ENCODE measurements at places on chromosomes 1 and 21.

GRCh38 chr21:37395961-37396360 is 29.4 kb downstream of the DYRK1A start:
- DNase-seq = no peak

GRCh38 chr1:61082311-61083012 is at the start of gene NFIA:
Gene NFIA, plus strand, starts transcription at chr1:61082561.
- no peak for DNase-seq

DNA sequence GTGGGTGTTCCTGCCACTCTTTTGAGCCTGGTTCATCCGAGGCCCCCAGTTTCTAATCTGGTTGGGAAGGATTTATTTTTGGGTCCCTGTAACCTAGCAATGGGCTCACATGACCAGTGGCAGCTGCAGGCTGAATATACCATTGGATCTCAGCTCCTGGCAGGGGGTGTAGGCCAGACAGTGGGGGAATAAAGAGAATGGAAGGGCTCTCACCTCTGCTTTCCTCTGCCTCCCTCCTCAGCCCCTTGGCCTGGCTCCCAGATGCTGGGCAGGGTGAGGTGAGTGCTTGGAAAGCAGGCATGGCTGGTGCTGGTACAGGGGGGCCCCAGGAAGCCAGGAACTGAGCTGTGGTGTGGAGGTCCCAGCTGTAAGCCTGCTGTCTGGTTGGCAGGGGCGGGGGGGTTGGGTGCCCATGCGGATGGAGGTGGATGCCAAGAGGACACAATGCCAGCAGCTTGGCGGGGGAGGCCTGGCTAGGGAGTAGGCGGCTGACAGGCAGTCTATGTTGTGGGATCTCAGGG is 3.6 kb upstream of the GPR61 start:
- DNase-seq = no peak

DNA sequence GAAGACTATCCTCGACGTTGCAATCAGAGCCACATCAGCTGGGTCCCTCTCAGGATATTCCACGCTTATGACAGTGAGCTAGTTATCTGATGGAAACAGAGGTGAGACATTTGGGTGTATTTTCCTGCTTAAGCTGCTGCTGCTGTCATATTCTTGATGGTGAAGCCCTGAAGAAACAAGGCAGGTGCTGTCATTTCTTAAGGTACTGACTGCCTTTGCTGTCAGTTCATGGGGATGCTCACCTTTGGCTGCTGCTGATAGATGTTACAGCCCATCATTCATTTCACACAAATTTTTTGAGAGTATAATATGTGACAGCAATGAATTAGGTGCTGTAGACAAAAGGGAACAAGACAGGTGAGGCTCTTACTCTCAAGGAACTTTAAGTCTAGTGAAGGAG is 577.4 kb downstream of the LMO4 start:
- no peak for DNase-seq

- no peak for DNase-seq
Observed at GRCh38 chr1:79815115-79815514, 808.6 kb upstream of the ADGRL4 start.

DNA sequence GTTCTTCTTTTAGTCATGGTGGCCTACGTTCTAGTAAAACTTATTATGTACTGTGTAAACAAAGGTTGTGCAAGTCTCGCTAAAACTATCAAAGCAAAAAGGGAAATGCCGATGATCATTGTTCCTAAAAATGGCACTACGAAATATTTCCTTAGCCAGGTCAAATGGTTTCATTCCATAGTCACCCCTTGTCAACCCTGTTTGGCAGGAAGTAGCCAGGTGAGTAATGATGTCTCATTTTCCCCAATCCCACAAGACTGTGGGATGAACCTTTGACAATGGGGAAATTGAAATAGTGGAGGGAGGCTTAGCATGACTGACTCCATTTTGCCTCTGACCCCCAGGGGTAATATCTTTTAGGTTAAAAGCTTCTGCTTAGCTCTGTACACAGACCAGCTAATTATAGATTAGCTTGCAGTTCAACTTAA is 5.6 kb upstream of the REN start:
- DNase-seq = no peak

DNA sequence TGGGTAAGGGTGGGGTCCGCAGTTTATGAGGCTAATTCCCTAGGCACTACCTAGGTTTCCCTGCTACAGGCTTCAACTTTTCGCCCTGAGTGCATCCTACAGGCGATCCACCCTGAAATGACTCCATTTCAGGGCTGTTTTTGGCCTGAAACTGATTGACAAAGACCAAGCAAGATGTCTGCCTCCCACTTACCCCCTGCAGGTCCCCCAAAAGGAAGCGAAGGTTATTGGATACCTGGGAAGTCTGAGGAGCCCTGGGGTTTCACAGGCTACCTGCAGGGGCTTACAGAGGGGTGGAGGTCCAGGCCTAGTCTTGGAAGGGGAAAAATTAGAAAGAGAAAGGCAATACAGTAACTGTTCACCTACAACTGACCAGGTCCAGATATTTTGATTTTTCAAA is 3.3 kb upstream of the TBX15 start:
- DNase-seq = no peak

DNA sequence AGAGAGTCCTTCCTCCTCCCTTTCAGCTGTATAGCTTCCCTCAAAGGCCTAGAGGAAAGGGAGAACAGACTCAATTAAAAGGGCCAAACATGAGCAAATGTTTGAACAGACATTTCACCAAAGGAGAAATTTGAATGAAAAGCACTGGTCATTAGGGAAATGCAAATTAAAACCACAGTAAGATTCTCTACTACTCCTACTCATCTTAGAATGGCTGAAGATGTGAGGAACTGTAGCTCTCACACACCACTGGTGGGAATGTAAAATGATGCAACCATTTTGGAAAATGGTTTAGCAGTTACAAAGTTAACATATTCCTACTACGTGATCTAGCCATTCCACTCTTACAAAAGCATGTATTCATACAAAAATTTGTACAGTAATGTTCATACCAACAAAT is 253.0 kb upstream of the HOOK1 start:
- no peak for DNase-seq

GRCh38 chr1:53396573-53397268 is 62.5 kb upstream of the DMRTB1 start:
- DNase-seq = no peak

DNA sequence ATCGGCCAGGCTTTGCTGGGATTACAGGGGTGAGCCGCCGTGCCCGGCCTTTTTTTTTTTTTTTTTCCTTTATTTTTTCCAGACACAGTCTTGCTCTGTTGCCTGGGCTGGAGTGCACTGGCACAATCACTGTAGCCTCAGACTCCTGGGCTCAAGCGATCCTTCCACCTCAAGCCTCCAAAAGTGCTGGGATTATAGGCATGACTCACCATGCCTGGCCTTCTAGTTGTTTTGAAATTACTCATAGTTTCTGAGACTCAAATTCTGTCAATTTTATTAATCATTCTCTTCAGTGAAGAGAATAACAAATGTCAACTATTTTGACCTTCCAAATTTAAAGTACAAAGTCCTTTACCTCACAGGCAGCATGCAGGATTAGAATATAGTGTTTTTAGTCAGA is 374.5 kb downstream of the PLA2G4A start:
- DNase-seq = no peak

- no peak for DNase-seq
Observed at GRCh38 chr1:183043254-183043653, 20.0 kb downstream of the LAMC1 start.
